ENCODE measurements at places on chromosomes 16 and 17.

DNA sequence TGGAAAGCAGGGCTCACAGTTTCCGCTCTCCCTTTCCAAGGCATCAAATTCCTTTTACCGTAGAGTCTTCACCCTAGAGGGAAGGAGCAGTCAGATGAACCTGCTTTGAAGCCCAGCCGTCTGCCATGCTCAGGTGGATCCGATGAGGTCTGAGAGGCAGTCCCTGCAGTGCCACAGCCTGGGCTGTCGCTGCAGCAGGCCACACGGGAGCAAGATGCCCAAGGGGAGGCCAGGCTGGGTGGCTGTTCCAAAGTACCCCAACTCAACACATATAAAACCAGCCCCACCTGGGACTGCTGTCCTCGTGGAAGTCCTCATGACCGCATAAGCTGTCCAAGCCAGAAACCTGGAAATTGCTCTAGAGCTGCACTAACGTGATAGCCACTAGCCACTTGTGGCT lies 4.9 kb upstream of the LIMD2 start:
- no peak for DNase-seq

- DNase-seq = no peak
Observed at GRCh38 chr16:57384248-57385070, 12.2 kb downstream of the CX3CL1 start.

GRCh38 chr17:44826123-44826790 lies 3.8 kb downstream of the GJC1 start:
- DNase-seq = no peak

- DNase-seq = no peak
Observed at GRCh38 chr17:48553190-48553547, 8.3 kb upstream of the HOXB2 start.

- no peak for DNase-seq
Observed at GRCh38 chr16:89300311-89300975, 82.9 kb downstream of the ZNF778 start.

Measured in stimulated activated CD8-positive, alpha-beta memory T cell treated with anti-CD3 and anti-CD28 coated beads, Interleukin-15, amount 100 ng/mL, for 48 hours (primary cell).